ENCODE measurements at places on chromosomes 1 and 21.

DNA sequence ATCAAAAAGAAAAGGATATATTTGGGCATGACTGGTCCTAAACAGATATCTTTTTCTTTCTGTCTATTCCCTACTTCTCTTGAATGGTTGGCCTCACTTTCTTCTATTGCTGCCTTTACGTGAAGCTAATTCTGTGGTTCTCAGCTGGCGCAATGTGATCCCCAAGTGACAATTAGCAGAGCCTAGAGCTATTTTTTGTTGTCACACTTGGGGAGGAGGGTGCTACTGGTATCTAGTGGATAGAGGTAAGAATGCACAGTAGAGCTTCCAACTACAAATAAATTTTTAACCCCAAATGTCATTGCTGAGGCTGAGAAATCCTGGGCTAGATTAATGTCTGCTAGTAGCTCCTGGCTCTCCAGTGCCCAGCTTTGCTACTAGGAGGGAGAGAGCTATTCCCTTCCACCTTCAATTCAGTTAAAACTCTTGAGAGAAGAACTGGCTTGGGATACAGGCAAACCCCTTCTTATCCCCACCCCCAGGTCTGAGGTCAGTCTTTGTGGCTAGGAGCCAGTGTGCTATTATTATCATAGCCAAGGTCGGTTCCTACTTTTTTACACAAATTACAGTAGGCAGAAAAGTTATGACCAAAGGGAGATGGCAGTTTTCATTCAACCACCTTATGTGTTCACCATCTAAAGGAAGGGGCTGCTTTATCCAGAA lies 102.1 kb downstream of the SNX7 start:
- DNase-seq, result no peak

- no peak for DNase-seq
These were observed 31.6 kb downstream of the ZC3H11B start for GRCh38 chr1:219581344-219581743.

GRCh38 chr1:228508840-228509415 lies 21.7 kb downstream of the RNF187 start:
- DNase-seq, result no peak

- no peak for DNase-seq
These were observed 184.3 kb upstream of the CACYBP start for GRCh38 chr1:174815474-174815908.

GRCh38 chr1:31297277-31298247 lies 730 bp downstream of the ZCCHC17 start:
- DNase-seq, result peak; percentile 43

- no peak for DNase-seq
These were observed 194.6 kb downstream of the TNR start for GRCh38 chr1:175548774-175549173.

DNA sequence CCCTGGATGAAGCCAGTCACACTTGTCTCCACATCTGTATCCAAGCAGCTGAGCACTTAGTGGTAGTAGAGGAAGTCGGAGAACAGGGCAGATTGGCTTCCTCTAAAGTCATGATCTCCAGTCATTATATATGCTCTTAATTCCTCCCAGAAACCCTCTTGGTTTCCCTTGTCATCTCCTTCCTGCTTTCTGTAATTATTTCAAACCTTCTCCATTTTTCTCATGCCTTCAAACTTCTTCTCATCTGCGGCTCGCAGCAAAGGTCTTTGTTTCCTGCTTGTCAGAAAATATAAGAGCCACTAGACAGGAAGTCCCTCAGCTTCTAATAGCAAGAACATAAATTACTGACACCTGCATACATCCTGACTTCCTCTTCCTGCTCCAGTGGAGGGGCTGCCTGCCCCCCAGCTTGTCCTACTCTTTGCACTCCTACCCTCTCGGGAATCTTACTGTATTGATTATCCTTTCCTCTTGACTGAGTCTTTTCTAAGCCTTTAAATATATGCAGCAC lies 124.6 kb upstream of the NGF start:
- no peak for DNase-seq

GRCh38 chr1:207565546-207566468 lies 69.8 kb downstream of the CR1 start:
- peak; percentile 34 for DNase-seq

GRCh38 chr1:64171246-64171645 lies 32.2 kb upstream of the UBE2U start:
- no peak for DNase-seq

DNA sequence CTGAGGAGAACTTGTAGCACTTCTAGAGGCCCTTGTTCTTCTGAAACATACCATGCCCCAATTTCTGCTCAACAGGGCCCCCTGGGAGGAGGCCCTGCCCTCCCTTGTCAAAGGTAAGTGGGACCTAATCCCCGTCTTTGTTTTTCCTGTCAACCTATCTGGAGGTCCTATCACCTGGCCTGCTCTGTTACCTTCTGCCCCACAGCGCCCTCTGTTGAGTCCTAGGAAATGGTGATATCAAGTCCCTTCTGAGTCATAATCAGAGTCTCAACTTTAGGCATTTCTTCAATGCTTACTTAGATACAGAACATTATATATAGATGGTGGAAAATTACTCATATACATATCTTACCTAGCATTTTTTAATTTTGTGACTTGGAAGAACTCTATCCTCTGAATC lies 28.2 kb upstream of the FCRL4 start:
- DNase-seq, result peak; percentile 68

GRCh38 chr1:199546323-199546722 lies 481.2 kb upstream of the NR5A2 start:
- DNase-seq, result no peak

DNA sequence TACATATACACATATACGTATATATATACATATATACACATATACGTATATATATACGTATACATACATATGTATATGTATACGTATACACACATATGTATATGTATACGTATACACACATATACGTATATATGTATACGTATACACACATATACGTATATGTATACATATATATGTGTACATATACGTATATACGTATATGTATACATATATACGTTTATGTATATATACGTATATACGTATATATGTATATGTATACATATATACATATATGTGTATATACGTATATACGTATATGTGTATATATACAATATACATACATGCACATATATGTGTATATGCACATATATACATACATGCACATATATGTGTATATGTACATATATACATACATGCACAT lies 396.2 kb upstream of the DUSP10 start:
- no peak for DNase-seq

- no peak for DNase-seq
These were observed 81.1 kb downstream of the OLFM3 start for GRCh38 chr1:101915597-101915996.

DNA sequence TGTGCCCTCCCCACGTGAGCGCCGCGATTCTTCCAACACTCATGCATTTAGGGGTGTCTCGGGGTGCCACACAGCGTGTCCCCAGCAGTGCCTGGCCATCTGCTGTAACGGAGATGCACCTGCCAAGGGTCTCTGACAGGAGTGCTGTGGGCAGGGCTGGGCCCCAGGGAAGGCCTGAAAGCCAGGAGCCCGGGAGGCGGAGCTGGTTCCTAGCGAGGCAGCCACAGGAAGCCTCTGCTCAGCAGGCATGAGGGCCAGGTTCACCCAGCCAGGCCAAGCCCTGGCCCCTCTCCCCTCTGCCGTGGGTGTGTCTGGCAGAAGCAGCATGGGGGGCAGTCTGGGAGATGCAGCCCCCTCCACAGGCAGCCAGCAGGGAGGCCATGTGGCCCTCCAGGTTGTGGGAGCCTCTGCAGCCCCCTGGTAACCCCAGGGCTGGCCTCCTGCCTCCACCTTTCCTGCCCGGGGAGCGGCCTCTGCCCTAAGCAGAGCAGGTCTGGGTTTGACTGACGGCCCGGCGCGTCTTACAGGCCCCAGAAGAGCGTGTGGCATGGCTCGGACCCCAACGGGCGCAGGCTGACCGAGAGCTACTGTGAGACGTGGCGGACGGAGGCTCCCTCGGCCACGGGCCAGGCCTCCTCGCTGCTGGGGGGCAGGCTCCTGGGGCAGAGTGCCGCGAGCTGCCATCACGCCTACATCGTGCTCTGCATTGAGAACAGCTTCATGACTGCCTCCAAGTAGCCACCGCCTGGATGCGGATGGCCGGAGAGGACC lies 30.4 kb downstream of the SLC19A1 start:
- peak; percentile 25 for DNase-seq

DNA sequence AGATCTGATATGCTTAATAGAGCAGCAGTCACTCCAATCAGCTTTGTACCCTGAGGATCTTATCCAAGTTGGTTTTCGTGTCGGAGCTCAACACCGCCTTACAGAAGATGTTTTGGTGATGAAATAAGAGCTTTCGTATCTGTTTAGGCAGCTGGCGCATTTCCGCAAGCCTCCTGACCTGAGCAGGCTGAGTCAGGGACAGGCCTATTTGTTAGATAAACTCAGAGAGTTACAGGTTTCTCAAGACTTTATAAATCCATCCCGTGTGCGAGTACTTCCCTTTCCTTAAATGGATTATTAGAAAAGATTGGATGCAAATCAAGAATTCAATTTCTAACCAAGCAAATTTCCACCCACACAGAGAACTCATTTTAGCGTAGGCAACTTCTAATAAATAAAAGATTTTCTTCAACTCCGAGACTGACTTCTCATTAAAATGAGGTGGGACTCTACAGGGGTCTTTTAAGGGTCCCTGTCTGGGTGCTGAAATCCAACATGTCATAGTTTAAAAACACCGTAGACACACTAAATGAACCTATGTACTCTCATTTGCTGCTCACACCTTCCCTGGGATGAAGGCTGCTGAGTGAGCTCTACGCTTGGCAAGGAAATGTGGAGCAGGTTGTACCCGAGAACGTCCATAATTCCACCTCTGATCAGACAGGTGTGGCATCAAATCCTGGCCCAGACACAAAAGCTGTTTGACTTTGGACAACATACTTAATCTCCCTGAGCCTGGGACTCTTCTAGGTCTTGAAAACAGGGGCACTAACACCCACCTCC lies 106.9 kb upstream of the F3 start:
- DNase-seq, result no peak

DNA sequence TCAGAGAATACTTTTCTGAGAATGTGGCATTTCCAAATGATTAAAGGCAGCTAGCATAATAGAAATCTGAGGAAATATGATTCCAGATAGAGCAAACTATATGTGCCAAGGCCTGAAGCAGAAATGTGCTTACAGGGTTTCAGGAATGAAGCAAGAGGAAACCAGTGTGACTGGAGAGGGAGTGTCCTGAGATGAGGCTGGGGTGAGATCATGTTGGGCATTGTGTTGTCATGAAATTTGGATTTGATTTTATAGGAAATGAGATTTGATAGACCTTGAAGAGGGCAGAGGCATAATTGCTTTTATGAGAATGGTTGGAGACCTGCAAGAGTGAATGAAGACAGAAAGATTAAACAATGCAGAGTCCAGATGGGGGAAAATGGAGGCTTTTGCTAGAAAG lies 338.1 kb upstream of the SNX7 start:
- no peak for DNase-seq

- peak; percentile 78 for DNase-seq
These were observed 55.8 kb downstream of the SSBP3 start for GRCh38 chr1:54350360-54350759.

GRCh38 chr1:96238426-96238825 lies 483.2 kb upstream of the PTBP2 start:
- peak; percentile 25 for DNase-seq

GRCh38 chr1:171585715-171586114 lies 36.3 kb upstream of the MYOCOS start:
- DNase-seq, result no peak

GRCh38 chr1:32272557-32273390 lies 19.1 kb upstream of the HDAC1 start:
- DNase-seq, result no peak

DNA sequence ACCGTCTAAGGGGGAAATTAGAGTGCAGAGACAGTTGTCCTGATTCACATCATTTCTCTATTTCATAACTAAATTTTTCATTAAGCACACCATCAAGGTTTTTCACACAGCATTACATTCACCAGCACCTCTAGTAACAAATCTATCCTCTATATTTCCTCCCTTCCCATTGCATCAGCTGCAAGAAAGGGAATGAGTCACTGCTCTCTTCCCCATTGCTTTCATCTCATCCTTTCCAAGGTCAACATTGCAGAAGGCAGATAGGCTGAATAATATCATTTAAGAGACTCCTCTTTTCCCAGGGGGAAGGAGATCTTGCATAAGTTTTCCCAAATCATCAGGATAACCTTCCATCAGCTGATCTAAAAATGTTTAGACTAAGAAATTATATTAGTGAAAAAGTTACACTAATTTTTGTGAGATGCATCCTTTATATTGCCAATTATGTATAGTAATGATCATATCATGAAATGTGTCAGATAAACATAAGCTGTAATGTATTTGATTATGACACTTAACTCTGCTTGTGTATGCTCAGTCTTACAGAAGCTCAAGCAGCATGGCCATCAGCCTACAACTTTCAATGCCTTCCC lies 4.3 kb downstream of the INTS7 start:
- DNase-seq, result no peak

GRCh38 chr1:68221001-68221979 lies 11.0 kb downstream of the WLS start:
- no peak for DNase-seq

- no peak for DNase-seq
These were observed 3.2 kb upstream of the SRM start for GRCh38 chr1:11062965-11063401.

DNA sequence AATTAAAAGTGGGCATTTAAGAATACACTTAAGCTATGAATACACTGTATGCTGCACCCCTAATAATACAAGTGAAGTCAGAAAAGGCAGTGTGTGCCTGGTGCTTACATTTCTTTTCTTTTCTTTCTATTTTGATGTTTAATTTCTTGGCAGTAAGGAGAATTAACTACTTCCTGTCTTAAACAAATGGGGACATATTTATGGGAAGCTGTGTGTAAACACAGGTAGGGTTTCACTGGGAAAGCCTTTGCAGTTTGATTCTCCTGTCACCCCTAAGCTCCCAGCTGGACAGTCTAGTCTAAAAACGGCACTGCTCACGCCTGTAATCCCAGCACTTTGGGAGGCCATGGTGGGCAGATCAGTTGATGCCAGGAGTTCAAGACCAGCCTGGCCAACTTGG lies 146.0 kb downstream of the MIS18A start:
- DNase-seq, result no peak

GRCh38 chr1:197394831-197395608 lies 127.0 kb downstream of the CRB1 start:
- peak; percentile 53 for DNase-seq

DNA sequence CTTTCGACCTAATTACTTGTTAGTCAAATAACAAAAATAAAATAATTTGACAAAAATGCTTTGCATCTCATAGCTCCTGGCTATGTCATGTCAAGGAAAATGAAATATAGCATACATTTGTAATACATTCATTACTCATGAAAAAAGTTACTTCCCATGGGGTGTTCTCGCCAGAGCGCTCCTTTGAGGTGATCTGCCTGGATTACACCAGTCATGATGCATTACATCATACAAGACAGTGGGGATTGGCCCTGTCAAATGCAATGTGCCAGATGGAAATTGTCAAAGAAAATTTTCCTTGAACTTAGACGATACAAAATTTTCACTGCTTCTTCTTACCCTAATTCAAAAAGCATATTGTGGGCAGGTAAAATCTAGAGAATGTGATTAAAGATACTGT lies 215.6 kb upstream of the B3GALT2 start:
- DNase-seq, result peak; percentile 8

- no peak for DNase-seq
These were observed 11.8 kb upstream of the CSF1 start for GRCh38 chr1:109898842-109899241.
